ENCODE measurements at places on chromosomes 1 and 21.

- DNase-seq, result no peak
Observed at GRCh38 chr1:15348648-15349047, 61.0 kb upstream of the EFHD2 start.

DNA sequence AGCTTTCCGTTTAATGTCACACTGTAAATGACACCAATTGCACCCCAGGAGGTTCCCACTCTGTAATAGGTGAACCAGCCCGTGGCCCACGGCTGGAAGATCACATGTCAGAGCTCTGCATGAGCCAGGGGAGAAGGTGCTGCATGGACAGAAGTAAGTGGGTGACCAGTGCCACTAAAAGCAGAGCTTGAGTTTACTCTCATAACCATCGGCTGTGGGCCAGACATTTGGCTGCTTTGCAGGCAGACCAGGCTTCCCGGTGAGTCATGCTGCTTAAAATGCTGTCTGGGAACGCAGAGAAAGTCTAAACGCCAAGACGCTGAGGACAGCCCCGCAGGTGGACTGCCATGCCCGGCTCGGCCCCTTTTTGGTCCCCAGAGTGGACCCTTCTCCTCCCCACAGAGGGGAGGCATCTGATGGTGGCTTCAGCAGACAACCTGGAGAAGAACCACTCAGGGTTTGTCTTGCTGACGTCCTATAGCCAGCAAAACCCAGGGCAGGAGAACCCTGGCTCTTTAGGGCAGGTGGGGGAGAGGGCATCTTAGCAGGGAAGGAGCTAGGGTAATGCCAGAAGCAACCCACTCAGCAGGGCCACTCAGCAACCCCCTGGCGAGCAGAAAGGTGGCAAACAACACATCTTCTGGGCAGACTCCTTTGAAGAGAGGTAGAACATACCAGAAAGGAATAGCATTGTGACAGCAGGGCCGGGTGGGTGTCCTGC is 7.3 kb downstream of the KIAA2013 start:
- peak; percentile 77 for DNase-seq

- peak; percentile 16 for DNase-seq
Observed at GRCh38 chr1:165894591-165894990, 67.2 kb downstream of the UCK2 start.

- DNase-seq, result no peak
Observed at GRCh38 chr1:65844821-65845534, 52.3 kb downstream of the PDE4B start.

DNA sequence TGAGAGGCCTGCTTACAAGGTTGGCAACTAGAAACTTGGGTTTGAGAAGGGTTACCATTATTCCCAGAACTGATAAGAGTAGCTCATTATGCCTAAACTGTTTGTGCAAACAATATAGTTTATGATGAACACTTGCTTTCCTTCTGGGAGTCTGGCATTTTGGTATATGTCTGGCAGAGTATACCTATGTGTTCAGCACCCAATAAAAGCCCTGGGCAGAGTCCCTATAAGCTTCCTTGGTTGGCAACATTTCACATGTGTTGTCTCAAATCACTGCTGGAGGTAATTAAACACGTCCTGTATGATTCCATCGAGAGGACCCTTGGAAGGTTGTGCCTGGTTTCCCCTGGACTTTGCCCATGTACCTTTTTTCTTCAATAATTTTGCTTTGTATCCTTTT is 39.7 kb upstream of the DMRTA2 start:
- DNase-seq, result no peak

GRCh38 chr1:229812693-229813092 is 186.6 kb downstream of the URB2 start:
- DNase-seq, result no peak

DNA sequence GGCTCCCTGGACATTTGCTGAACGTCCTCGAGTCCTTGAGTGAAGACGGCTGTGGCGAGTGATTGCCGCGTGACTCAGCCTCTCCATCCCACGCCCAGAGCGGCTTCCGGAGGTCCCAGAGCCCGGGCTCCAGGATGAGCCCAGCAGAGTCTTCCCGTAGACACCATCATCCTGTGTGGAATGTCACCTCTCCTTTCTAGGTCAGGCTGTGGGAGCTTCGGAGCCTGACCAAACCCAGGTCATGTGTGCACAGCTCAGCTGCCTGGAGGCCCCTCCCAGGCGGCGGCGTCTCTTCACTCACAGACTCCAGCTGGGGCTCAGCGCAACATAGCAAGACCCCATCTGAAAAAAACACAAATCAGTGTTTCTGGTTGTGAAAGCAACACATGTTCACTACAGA is 38.2 kb downstream of the PRKCZ start:
- peak; percentile 34 for DNase-seq

GRCh38 chr1:83718338-83718737 is 280.6 kb downstream of the TTLL7 start:
- no peak for DNase-seq

DNA sequence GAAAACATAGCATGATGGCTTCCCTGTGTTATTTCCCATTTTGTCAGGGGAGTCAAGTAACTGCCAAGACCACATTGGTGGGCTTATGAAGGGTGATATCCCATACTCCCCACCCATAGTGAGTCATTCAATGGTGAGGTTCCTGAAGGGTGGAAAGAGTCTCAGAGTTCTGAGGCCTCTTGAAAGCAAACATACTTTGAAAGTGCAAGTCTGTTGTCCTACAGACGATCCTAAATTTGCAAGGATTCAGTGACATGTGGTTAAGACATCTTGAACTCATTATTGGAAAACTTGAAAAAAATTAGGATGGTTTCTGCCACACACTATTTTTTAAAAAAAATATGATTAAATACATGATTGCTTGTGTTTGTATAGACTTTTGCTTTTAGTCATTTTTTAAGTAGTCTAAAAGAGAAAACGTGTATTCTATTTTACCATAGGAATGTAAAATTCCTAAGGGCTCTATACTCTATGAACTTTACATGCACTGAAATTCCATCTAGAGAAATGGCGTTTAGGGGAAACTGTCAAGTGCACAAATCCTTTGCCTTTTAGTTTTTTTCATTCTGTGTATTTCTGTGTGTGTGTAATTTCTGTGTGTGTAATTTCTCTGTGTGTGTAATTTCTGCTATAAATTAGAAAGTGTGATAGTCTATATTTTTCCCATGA is 225.5 kb upstream of the ADAMTS5 start:
- no peak for DNase-seq

- no peak for DNase-seq
Observed at GRCh38 chr1:154313066-154313356, 7.9 kb upstream of the AQP10 start.

All from amniotic epithelial cell (primary cell).